ENCODE measurements at places on chromosomes 4 and X.
A peak's percentile ranks its signal among the peaks of the same experiment; 100 is the strongest.

DNA sequence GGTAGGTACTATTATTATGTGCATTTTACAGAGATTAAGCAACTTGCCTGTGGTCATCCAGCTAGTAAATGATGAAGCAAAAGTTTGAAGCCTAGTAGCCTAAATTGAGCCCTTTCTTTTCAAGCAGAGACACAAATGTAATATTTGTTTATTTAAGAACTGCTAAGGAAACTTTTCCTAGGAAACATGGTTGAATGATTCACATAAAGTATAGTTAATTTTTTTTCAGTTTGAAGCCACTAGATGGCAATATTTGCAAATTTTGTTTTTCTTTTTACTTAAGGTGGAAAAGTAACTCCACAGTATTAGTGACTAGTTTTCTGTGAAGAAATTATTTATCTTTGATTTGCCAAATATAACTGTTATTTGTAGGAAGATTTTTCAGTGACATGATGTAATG lies 52.8 kb upstream of the ANKRD17 start:
- DNase-seq = no peak

DNA sequence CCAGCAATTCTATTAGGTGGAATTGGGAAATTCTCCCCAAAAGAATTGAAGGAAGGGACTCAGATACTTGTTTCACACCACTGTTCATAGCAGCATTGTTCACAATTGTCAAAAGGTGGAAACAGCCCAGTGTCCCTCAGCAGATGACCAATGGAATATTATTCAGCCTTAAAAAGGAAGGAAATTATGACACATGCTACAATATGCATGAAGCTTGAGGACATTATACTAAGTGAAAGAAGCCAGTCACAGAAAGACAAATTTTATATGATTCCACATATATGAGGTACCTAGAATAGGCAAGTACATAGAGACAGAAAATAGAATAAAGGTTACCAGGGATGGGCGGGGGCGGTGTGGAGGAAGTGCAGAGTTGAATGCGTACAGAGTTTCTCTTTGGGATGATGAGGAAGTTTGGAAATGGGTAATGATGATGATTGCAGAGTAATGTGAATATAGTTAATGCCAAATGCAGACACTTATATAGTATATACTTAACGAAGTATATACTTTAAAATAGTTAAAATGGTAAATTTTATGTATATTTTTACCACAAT lies 29.6 kb downstream of the DOCK11 start:
- no peak for DNase-seq

DNA sequence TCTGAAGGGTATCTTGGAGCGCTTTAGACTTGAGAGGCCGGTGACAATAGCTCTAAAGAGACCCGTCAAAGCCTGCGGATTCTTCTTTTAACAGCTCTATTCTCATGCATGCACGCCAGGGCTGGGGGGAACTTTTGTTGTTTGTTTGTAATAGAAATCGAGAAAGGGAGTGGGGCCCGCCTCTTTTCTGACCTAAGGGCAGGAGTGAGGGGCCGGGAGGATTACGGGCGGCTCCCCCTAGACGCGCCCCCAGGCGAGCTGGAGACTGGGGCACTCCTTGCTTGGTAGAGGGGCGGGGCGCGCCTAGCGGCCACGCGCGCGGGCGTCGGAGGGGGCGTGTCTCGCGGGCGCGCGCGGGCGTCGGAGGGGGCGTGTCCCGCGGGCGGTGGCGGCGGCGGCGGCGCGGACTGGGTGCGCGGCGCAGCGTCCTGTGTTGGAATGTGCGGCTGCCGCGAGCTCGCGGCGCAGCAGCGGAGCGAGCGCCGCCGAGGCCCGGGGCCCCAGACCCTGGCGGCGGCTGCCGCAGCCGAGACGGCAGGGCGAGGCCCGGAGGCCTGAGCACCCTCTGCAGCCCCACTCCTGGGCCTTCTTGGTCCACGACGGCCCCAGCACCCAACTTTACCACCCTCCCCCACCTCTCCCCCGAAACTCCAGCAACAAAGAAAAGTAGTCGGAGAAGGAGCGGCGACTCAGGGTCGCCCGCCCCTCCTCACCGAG lies at the start of gene REST:
Gene REST (plus strand): TSS at position 412 of the 717 bp plus-strand sequence. CDS start 2,739 bp downstream, outside the sequence.
- DNase-seq = peak; percentile 94

DNA sequence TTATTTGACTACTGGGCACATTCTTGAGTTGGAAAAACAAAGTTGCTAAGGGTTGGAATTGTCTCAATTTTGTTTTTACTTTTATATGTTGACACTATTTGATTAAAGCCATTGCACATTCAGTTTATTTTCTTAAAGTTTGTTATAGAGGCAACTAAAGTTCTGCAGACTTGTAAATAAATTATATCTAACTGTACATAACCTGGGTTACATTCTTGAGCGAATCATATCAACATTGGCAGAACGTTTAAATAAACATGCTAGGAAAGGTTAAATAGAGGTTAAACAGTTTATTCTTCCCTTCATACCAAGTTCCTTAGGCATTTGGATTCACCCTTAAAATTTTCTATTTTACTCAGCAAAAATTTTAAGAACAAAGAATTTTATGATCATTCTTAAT lies 74.5 kb downstream of the UCHL1 start:
- DNase-seq = no peak

DNA sequence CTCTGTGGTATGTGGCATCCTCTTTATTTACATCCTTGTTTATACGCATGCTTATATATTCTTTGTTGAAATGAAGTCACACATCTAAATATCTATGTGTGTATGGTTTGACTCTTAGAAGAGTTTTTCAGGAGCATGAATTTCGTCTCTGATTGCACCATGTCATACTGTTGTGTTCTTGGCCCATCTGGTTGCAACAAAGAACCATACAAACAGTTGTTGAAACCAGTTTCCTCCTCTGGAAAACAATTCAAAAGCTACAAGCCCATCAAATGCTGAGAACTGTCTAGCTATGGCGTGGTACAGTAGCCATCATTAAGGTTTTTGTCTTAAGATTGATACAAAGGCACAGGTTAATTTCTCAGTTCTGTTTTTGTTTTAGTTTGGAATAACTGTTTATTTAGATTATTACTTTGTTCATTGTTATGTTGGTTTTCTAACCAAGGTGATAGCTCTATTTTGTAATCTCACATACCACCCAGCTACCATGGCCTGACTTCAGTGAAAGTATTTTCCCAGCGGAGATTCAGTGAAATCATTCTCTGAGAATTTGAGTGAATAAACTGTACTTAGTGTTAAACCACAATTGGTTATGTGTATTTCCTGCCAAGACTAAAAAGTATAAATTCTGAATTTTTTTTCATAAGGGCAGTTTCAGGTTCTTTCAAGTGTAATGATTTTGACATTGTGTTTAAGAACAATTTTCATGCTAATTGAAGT lies 91.0 kb downstream of the ARHGAP24 start:
- DNase-seq = no peak

DNA sequence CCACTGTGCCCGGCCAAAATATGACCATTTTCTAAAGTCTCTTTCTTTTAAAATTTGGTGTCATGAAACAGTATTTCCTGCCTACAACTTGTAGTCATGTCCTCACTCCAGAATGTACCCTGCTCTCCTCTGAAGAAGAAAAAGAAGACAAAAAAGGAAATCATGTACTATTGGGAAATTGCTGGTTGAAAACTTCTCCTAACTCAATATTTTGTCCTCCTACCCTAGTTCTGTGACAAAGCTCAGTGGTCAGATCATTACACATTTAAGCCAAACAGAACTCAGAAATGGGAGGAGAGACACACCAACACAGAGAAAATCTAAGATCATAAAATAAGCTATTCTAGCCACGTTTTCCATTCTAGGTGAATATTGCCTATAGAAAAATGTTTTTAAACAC lies 127.7 kb downstream of the IRF2 start:
- DNase-seq = no peak

- DNase-seq = no peak
Measured at GRCh38 chr4:183241721-183242151, 78.3 kb downstream of the CLDN22 start.

- DNase-seq = peak; percentile 30
Measured at GRCh38 chr4:4784379-4784778, 75.1 kb upstream of the MSX1 start.

- peak; percentile 30 for DNase-seq
Measured at GRCh38 chr4:176340871-176341685, 21.3 kb downstream of the SPCS3 start.

DNA sequence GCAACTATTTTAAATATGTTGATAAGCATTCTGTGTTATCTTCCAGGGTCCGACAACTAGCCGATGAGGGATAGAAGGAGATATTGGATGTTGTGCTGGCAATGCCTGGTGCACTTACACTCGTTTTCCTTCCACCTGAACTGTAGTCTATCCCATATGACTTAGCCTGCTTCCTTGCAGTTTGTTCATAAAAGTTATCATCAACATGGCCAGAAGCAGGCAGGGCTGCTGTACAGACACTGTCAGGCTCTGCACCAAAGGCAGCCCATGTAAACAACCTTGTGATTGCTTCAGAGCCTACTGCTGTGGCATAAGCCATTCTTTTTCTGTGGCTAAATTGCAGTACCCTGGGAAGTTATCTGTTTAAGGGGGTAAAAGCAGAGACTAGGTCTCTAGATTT lies 1.6 kb downstream of the MAPK10 start:
- no peak for DNase-seq

All from NT2/D1 (cell line).